ENCODE measurements at places on chromosomes 16 and 17.

DNA sequence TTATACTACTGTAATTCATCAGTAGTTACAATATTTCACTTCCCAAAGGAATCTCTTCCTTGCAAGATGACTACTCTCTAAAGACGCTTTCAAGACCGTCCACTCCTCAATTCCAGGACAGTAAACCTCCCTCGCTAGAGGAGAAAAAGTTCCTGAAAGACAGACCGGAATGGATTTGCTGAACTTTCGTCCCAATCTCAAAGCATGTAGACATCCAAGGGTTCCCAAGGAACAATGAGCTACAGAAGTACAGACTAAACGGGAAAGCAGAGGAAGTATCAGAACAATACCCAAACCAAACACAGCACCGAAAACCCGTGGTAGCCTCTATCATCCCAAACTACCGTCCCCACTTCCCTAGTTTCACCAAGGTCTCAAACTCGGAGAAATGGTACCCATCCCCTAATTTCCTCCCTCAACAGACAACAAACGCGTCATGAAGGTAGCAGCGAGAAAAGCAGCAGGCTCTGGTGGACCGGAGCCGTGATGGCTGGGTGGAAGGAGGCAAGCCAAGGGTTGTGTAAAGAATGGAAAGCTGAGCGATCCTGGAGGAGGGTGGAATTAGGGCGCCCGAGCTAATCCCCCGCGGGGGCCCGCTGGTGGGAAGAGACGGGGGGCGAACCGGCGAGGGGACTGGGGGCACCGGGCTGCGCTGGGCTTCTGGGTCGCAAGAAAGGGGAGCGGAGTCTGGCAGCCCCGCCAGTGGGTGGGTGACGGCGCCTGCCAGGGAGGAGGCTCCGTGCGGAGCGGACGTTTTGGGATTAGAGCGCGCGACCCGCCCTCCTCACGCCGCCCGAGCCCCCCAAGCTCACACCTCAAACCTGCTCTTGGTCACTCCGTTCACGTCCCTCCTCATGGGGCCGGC is 647 bp downstream of the FBXL20 start:
- no peak for DNase-seq

GRCh38 chr17:50206604-50207293 is 5.3 kb upstream of the COL1A1 start:
- DNase-seq = no peak

DNA sequence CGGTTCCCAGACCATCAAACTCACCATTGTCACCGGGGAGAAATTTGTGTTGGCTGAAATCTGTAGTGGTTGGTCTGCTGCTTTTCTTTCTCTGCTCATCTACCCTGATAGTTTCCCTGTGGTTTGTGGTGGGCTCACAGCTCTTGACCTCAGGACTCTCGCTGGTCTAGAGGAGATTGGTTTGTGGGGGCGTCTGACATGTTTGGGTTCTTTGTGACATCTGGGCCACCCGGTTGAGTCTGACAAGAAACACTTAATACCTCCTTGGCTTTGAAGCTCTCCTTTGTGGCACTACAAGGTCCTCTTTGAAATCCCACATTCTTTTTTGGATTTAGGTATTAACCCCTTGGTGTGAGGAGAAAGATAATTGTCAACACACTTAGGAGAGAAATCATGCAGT is 662.0 kb downstream of the WWOX start:
- DNase-seq = peak; percentile 22

DNA sequence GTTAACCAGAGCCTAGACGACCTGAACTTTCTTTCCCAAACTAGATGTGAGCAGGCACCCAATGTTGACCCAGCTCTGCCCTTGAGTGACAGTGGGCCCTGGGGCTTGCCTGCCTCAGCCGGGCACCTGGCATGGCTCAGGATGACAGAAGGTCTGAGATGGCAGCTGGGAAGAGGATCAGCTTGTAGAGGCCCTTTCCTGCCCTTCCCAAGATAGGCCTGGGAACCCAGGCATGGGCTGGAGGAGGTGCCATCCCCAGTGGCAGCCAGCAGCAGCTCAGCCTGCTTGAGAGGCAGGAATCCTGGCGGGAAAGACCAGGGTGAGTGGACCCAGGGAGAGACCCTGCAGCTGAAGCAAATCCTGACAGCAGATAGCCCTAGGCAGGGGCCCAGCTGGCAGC is 59.1 kb downstream of the PIPOX start:
- DNase-seq = no peak

- no peak for DNase-seq
Observed at GRCh38 chr16:84614073-84614459, 3.8 kb downstream of the COTL1 start.
